ENCODE measurements at places on chromosomes 3 and 15. TPM values are rescaled to one million over a fixed set of nuclear protein-coding genes. Genes with fewer than 3 reads are reported as not detected.

Gene MYL3
- not detected for total RNA-seq

Gene CRYBG3
- 89.5 TPM for total RNA-seq

Gene OR5K2
- total RNA-seq = not detected

Gene ZPLD1
- total RNA-seq = not detected

Gene PIERCE2
- total RNA-seq = 1.9 TPM

Gene UBAP1L
- 4.6 TPM for total RNA-seq

Gene GOLGA8N
- total RNA-seq = not detected

Gene LMAN1L
- not detected for total RNA-seq

Gene TF
- total RNA-seq = 2.3 TPM

Gene CPNE9
- total RNA-seq = 54.6 TPM

Gene CPNE4
- total RNA-seq = 2.7 TPM

Gene CCR3
- not detected for total RNA-seq

Gene CFAP100
- not detected for total RNA-seq

Gene SV2B
- 7.1 TPM for total RNA-seq

Gene COL6A5
- not detected for total RNA-seq

Gene NUP210
- total RNA-seq = 2.4 TPM

Gene CLDN18
- total RNA-seq = not detected

Gene ADCY5
- 2.1 TPM for total RNA-seq

Gene FBXO40
- total RNA-seq = not detected

Gene ABHD14A
- 12.7 TPM for total RNA-seq

Gene MESP2
- not detected for total RNA-seq

Gene GPR171
- total RNA-seq = not detected

Gene TTLL13
- total RNA-seq = not detected

Gene SPESP1
- total RNA-seq = not detected

Gene PLS1
- 1.3 TPM for total RNA-seq

Gene SNUPN
- total RNA-seq = 15.5 TPM

Gene PDCD7
- total RNA-seq = 13.6 TPM

Gene ARL14
- total RNA-seq = not detected

Gene ZNF280D
- 35.9 TPM for total RNA-seq

Gene NLGN1
- total RNA-seq = 50.2 TPM

Gene IL17RD
- 31.1 TPM for total RNA-seq

Gene RNF168
- total RNA-seq = 24.4 TPM

Gene XCR1
- total RNA-seq = not detected

Gene CAV3
- 0.29 TPM for total RNA-seq

Gene SPG11
- 59.2 TPM for total RNA-seq

Gene TEX55
- not detected for total RNA-seq

Gene UBA7
- 0.54 TPM for total RNA-seq

Gene DET1
- total RNA-seq = 8.8 TPM

Gene TGM5
- not detected for total RNA-seq

Gene TNNC1
- total RNA-seq = 2.7 TPM

Gene FRMD5
- total RNA-seq = 43.8 TPM

Gene NPAP1
- total RNA-seq = 0.07 TPM

Gene WDR93
- not detected for total RNA-seq

Gene PGBD4
- total RNA-seq = 1.7 TPM

Gene SMCO1
- total RNA-seq = not detected

Gene CIP2A
- total RNA-seq = 8.2 TPM

Gene WWTR1
- 2.3 TPM for total RNA-seq

Gene GOLGA8S
- not detected for total RNA-seq

Gene RETNLB
- total RNA-seq = not detected

Gene SI
- not detected for total RNA-seq

Gene TFRC
- total RNA-seq = 35.8 TPM
